ENCODE measurements at places on chromosomes 4 and X.

GRCh38 chr4:4574052-4574451, 32.2 kb upstream of the STX18 start:
- no peak for DNase-seq

GRCh38 chrX:14903891-14904290, 30.7 kb downstream of the MOSPD2 start:
- DNase-seq: no peak

GRCh38 chr4:1154523-1155182, 17.7 kb downstream of the SPON2 start:
- DNase-seq: no peak

DNA sequence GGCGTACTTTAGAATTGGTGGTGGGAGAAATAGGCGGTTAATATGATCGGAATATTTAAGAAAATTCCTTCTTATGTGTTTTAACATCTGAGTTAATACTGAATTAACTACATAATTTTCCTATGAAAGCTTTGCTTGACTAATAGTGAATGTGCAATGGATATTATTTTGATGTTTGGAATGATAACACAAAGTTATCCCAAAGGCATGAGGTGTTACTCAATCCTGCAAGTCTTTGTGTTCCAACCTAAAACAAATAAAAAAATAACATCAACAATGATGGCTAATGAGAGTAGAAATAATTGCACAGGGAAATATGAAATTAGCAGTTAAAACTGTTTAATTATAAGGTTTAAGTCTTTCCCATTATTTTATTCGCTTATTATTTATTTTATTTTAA, 183.6 kb upstream of the ARSJ start:
- DNase-seq: no peak

GRCh38 chr4:6044805-6045204, 26.6 kb upstream of the C4orf50 start:
- DNase-seq: no peak

GRCh38 chrX:55135171-55135570, 46.4 kb downstream of the PAGE2 start:
- peak; percentile 7 for DNase-seq

DNA sequence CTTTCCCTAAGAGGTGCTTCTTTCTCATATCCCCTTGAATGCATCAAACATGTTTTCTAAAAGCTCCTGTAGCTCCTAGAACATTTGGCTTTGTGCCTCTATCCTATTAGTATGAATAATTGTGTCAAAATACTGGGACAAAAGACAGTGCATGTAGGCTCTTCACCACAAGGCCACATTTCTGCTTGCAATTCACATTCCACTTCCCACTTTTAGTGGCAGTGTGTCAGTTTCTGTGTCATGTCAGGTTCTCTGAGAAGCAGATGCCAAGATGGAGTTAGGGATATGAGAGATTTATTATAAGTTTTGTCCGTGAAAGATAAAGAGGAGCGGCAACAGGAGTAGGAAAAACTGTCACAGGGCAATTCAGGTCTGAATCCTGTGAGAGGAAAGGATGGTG, 61.3 kb upstream of the GPRIN3 start:
- no peak for DNase-seq

- no peak for DNase-seq
These were observed 21.9 kb downstream of the SMAD1 start for GRCh38 chr4:145503486-145504072.

GRCh38 chr4:35739308-35739707, 505.0 kb downstream of the ARAP2 start:
- DNase-seq: no peak

GRCh38 chr4:37603070-37603468, 83.1 kb downstream of the RELL1 start:
- peak; percentile 59 for DNase-seq

GRCh38 chrX:11111037-11111851, at the start of gene HCCS:
Gene HCCS, plus strand, starts transcription at chrX:11111332. Its CDS starts 729 bp downstream, at chrX:11112061.
- DNase-seq: peak; percentile 76

DNA sequence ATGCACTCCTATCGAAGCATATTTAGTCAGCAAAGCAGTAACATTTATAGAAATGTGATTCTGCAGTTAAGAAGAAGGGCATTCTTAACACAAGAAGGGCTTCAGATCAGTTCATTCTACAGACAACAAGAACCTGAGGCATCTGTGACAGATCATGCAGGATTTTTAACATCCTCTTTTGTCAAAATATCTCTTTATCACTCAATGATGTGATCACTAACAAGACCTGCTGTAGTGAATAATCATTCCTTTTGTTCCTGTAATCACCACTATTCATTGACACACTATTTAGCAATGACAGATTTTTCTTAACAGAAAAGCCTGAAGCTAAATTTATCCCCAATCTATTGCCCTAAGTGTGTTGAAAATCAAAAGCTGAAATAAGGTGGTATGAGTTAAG, 47.8 kb upstream of the ARHGAP24 start:
- no peak for DNase-seq

- no peak for DNase-seq
These were observed 17.7 kb downstream of the UVSSA start for GRCh38 chr4:1364748-1365147.

- DNase-seq: no peak
These were observed 183.3 kb downstream of the KDR start for GRCh38 chr4:54941994-54942552.

- DNase-seq: no peak
These were observed 456.7 kb downstream of the PCDH18 start for GRCh38 chr4:137075586-137075985.

DNA sequence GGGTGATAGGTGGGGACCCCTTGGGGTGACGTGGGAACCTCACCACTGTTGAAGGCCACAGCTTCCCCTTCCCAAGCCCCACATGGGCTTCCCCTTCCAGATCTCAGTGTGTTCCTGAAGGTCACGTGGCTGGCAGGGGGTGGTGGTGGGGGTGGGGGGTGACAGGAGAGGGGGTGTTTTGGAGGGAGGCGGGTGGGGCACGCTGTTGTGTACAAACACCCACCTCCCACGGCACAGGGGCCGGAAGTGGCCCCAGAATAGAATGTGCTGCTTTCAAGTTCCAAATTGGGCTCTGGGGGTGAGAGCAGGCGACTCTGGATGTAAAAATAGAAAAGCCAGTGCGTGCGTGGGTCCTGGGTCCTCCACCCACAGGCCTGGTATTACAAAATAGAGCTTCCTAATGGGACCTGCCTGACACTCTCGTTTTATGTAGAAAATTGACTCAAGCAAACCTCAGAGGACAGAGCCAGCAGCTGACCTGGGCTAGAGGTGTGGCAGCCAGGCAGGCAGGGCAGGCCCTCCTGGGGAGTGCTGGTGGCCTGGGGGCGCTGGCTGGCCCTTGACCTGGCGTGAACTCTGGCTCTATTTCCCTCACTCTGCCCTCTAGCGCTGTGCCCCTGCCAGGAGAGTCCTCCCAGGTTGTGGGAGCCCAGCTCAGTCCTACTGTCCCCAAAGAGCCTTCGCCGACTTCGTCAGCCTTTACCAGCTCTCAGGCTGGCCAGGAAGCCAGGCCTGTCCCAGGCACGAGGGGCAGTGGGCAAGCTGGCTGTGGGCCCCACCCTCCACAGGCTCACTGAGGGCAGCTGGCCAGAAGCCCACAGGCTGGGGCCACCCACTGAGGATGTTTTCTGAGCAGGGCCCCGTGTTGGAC, 5.4 kb upstream of the SH3BP2 start:
- DNase-seq: no peak

- no peak for DNase-seq
These were observed 16.8 kb downstream of the CT47C1 start for GRCh38 chrX:119089619-119090018.

DNA sequence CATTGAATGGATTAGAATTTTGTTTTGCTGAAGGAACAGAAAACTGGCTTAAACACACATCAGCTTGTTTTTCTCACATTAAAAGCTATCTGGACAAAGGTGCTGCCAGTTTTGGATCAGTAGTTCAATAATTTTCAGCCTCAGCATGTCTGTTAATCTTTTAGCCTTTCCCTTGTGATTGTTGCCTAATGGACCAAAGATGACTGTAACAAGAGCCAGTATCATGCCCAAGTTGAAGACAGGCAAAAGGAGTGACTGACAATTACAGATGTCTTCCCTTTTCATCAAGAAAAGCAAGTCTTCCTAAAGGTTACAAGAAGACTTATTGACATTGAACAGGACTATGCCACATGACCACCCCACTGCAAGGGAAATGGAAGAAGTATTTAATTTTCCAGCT, 419.7 kb downstream of the MAPK10 start:
- DNase-seq: no peak

DNA sequence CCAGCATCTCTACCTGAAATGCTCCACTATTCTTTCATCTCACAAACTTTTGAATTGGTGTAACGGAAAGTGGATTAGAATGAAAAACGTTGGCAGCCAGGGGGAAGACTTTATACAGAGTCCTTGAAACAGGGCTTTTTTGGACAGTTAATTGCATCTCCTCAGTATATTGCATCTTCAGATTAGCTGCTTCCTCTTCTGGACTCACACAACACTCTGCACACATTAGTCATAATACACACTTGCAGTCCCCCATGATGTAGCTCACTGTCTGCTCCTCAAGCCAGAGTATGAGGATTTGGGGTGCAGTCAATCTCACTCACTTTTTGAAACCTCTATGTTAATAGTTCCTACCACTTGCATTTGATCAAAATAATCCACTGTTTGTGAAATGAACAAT, 101.0 kb downstream of the ADGRA3 start:
- no peak for DNase-seq

DNA sequence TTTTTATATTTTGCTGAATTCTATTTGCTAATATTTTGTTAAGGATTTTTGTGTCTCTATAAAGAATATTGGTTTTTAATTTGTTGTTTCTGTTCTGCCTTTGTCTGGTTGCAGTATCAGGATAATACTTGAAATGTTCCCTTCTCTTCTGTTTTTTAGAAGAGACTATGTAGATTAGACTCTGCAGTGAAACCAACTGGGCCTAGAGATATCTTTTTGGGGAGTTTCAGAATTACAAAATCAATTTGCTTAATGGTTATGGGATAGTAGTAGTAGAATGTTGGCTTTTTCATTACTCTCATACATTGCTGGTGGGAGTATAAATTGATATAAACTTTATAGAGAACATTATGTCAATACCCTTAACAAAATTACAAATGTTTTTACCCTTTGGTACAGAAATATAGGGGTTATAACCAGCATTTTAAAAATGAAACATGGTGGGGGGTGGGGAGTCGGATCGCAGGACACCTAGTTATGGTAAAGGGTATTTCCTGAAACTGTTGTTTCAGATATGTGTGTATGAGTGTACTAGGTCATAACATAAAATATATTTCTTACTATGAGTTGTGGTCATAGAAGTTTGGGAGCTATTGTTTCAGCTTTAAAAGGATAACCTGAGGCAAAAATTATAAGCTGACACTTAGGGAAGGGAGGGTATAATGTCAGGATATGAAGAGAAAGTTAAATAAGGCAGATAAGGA, 29.0 kb downstream of the CLOCK start:
- DNase-seq: no peak

GRCh38 chr4:100848841-100849240, 331.0 kb upstream of the EMCN start:
- no peak for DNase-seq

- DNase-seq: no peak
These were observed 106.2 kb downstream of the PRRG1 start for GRCh38 chrX:37455381-37455780.

- no peak for DNase-seq
These were observed 3.3 kb downstream of the PDLIM5 start for GRCh38 chr4:94455081-94455480.

DNA sequence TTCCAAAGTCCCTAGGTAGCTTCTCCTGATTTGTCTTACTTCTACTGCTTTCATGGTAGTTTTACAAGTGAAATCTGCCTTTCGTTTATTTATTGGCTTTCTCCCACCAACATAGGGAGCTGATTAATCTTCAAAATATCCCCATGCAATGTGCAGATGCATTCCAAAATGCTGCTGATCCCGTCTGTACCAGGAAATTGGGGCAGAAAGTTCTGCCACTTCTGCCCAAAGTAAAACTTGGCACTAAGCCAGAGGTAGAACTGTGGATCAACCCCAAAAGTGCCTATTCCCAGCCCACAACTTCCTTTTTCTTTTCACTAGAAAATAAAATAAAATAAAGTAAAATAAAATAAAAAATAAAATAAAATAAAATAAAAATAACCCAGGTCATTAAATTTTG, 47.3 kb upstream of the PPARGC1A start:
- no peak for DNase-seq

- DNase-seq: no peak
These were observed 17.8 kb downstream of the HSD17B13 start for GRCh38 chr4:87304745-87305432.

GRCh38 chr4:25377572-25378436, 741 bp downstream of the ANAPC4 start:
- no peak for DNase-seq

- DNase-seq: no peak
These were observed 221.2 kb upstream of the MID1 start for GRCh38 chrX:10841579-10841978.

- no peak for DNase-seq
These were observed 327.1 kb upstream of the VCX start for GRCh38 chrX:7515681-7516413.

DNA sequence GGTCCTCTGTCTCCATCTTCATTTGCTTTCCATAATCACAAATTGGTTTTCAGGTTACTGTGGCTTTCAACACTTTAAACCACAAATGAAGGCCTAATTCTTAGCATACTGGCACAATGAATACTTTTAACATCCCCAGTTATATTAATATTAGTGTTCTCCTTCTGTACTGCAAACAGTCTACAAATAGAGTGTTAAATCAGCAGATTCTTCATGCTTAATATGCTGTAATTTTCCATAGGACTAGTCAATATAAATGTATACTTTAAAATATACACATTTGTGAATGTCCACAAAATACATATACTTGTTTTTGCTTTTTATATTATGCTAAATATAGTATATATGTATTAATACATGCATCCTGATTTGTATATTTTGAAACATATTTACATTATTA, 72.6 kb downstream of the SH3RF1 start:
- DNase-seq: no peak

DNA sequence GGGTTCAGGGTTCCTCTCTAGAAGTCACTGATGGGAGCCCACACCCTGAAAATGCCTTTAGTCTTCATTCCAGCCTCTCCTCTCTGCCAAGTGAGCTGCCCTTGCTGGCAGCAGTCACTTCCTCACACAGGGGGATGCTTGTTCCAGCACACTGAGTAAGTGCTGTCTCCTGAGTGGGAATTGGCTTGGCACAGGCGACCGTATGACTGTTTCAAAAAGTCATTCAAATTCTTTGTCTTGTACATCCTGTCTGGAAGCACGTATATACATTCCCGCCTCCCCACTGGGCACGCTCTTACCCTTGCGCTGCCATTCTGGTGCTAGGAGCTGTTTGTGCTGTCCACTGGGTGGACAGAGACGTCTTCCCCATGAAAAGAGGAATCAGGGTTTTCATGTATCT, 40.2 kb upstream of the CD99 start:
- DNase-seq: no peak

Data from activated CD4-positive, alpha-beta T cell treated with anti-CD3 and anti-CD28 coated beads for 1 hour (primary cell).